ENCODE measurements at places on chromosomes 2 and 18.

GRCh38 chr2:234702731-234703225, 205.9 kb upstream of the ARL4C start:
- no peak for DNase-seq

- DNase-seq, result no peak
Observed at GRCh38 chr2:64939332-64939917, 49.8 kb upstream of the SLC1A4 start.

GRCh38 chr2:193776988-193777387, 1582.3 kb upstream of the TMEFF2 start:
- no peak for DNase-seq

GRCh38 chr2:133072837-133073694, 403.1 kb upstream of the LYPD1 start:
- peak; percentile 7 for DNase-seq

DNA sequence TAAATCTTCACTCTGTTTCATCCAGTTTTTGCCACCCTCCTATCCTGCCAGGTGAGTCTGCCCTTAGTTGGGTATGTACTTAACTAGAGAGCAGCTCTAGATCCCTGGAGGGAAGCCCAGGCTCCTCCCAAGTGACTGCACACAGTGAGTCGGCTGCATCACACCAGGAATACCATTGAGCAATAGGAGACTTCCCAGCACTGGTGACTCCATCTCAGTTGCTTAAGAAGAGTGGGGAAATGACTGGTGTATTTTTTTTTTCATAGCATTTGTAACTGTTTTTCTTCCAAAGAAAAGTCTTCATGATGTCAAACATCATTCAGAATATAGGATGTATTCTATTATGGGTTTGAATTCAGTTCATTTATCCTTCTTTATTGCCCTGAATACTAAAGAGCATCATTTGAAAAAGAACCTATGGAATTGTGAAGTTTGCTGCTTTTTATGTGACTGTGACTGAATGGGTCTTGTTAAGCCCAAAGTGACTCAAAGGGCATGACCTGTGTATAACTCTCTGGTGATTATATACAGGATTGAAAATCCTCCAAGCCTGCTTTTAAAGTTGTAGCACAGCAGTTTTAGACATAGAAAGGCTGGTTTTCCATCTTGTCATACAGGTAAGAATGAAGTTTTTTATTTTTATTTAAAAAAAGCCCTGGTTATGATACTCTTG, 84.3 kb downstream of the MAP3K20 start:
- peak; percentile 95 for DNase-seq

DNA sequence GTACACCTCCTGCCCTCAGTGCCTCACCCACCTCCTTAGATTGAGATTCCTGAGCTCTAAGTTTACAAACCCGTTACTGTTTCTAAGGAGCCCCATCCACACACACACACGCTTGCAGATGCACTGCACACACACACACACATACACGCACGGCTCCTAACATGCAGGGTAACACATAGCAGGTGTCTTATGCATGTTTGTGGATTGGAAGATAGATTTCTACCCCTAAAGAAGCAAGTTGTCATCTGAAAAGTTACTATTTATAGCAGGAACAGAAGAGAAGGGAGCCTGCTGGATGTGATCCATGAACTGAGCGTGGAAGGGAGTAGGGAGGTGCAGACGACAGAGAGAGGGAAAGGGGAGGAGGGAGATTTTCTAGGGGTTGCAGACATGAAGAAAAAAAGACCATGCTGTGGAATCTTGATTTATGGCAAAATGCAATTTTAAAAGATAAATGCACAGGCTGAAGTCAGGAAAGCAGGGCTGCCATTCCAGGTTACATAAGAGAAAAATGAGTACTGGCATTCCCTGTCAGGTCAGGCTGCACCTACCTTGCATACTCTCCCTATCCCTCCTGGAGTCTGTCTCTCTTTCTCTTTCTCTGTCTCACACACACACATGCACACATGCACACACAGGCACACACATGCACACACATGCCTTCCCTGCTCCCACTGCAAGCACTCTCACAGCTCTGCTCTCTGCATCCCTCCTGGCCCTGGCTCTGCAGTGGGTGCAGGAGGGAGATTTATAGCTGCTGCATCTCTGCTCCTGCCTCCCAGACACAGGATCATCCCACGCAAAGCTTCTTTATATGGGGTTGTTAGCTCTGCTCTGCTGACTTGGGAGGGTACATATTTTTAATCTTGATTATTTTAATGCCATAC, 192.6 kb upstream of the MYT1L start:
- DNase-seq, result no peak

DNA sequence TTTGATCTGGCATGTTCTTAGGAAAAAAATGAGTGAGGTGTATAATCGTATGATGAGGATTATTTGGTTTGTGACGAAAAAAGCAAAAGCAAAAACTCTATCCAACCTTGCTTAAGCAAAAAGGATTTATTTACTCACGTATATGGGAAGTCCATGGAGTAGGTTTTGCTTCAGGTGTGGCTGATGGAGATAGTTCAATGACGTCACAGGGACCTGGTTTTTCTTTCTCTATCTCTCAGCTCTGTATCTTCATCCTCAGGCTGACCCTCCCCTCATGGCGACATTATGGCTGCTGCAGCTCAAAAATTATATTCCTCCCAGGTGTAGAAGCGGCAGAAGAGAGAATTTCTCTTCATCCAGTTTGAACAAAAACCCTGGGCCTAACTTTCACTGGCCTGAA, 8.9 kb downstream of the TMSB10 start:
- DNase-seq, result no peak

Data from A549 (cell line).